ENCODE measurements at places on chromosomes 11 and 22.

DNA sequence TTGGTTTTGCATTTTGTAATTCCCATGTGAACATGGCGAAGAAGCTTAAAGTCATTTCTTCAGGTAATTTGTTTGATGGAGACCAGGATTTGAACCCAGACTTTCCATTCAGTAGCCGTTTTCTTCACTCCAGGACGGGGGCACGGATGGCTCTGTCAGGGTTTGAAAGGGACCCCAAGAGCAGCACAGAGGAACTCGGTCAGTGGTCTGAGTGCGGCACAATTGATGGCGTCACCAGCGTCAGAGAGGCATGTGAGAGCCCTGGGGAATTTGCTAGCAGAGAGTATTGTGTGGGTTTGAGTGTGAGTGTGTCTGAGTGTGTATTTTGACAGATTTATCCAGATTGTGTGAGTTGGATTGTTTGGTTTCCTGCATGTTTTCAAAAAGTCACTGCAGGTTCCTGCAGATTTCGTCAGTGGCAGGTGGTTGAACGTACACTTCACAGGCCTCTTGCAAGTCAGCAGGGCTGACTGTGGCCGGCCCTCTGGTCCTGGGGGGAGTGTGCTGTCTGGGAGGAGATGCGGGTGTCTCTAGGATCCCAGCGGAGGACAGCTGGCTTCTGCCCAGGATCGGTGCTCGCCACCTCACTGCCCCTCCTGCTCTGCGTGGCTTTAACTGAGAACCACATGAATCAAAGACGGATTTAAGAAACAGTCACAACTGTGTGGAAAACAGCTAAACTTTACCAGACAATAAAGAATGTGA is 199.3 kb downstream of the TBC1D22A start:
- DNase-seq, result no peak

DNA sequence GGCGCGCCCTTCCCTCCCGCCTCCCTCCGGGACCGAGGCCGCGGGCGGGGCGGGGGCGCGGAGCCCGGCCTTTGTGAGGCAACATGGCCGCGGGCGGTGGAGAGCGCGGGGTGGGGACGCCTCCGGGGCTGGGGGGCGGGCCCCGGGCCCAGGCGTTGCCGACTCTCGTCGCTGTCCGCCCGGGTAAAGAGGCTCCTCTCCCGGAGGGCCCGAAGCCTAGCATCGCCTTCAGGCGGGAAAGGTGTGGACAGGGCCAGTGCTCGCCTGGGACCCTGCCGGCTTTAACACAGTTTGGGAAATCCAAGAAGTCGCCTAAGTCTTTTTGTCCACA is 369 bp downstream of the DGCR8 start:
- peak; percentile 69 for DNase-seq

DNA sequence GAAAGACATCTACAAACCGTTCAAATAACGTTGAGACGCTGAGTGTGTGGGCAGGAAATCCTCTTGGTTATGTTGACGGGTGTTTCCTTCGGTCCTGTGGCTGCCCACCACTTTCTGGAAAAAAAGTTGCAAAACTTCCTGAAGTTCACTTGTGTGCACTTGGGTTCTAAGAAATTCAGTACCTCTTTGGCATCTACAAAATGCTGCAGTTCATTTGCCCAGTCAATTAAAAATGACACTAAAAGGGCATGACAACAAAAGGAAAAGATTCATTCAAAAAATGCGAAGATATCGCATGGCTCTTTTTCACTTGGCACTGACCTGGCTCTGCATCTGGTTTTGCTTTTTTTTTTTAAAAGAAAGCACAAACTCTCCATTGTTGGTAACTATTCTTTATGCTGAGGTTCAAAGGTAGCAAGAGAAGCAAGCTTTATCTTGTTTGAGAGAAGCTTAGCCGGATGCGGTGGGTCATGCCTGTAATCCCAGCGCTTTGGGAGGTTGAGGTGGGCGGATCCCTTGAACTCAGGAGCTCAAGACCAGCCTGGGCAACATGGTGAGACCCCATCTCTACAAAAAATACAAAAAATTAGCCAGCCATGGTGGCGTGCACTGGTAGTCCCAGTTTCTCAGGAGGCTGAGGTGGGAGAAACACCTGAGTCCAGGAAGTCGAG is 10.6 kb upstream of the XBP1 start:
- DNase-seq, result no peak

DNA sequence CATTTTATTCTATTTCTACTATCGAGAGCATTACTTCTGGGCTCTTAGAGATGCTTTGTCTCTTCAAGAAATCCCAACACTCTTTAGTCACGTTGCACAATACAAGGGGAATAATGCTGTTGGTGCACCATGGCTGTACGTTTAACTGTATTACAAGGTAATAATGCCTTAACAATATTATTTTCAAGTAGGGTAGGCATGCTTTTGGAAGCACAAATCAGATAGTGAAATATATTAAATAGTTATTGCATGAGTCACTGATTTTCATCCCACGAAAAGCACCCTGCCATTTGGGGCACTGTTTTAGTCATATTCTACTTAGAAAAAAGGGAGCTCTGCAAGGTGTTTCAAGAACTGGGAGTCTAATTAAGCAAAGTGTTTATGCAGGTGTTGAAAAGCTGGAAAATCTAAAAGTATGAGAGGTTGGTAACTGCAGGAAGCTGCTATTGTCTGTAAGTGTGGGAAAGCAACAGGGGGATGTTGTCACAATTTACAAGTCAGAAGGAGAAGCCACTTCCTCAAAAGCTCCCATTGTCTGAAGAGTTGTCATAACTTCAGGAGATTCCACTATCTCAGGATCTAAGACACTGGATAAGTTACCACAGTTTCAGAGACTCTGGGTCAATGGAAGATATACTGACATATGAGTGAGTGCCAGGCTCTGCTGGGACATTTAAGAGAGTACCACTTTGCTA is 218.2 kb downstream of the JRKL start:
- DNase-seq, result no peak

DNA sequence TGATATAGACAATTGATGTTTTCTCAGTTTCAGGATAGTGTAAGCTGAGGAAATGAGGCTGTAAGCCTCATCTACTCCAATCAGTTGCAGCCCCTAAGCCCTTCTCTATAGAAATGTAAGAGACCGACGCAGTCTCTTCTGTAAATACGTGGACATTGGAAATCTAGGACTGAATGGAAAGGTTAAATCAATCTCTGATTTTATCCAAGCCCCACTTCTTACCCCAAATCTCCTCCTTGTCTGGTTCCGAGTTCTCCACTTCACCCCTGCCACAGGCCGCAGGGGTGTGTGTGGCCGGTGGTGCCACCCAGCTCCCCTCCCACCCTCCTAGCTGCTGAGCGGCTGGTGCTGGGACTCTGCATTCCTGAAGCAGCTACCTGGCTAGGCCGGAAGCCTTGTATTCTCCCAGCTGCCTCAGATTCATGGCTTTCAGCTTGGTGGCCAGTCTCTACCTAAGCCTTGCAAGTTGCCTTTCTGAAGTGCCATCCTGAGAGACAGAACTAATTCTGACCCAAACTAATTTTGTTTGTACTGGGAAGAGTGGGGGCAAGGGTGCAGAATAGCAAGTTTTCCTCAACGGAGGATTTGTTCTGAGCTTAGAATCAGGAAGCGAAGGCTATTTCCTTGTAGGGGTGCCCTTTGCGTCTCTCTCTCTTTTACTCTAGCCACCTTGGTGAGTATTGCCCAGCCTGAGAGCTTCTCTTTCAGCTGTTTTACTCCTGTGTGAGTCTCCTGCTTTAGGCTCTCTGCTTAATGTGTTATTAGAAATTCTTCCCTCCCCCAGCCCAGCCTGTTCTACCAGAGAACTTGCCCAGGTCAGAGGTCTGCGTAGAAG is 749 bp downstream of the VWA5A start:
- no peak for DNase-seq

- DNase-seq, result no peak
Observed at GRCh38 chr11:12087075-12088004, 23.1 kb upstream of the MICAL2 start.

GRCh38 chr11:7115780-7116179 is 27.0 kb downstream of the RBMXL2 start:
- no peak for DNase-seq

DNA sequence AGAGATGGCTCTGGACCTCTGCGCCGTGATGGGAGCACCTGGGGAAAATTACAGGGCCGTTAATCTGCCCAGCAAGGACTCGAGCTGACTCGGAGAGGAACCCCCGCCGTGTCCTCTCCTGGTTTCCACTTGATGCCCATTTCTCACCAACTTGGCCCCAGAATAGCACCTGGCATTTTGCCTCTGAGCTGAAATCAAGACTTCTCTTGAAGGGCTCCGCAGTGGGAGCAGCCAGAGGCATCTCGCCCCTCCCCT is 19.0 kb upstream of the CABP7 start:
- DNase-seq, result no peak

DNA sequence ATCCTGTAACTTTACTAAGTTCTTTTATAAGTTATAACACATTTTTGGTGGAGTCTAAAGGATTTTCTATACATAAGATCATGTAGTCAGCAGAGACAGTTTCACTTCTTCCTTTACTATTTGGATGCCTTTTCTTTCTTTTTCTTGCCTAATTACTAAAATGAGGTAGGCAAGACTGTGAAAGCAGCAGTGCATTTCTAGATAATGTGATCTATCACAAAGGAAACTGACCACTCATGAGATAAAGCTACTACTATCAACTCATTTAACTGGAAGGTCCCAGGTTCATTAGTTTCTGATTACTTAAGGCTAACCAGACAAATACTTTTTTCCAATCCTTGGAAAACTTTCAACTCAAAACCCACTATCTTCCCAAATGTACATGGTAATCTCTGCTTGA is 196.2 kb upstream of the E2F8 start:
- DNase-seq, result no peak

- no peak for DNase-seq
Observed at GRCh38 chr11:91664521-91664920, 560.1 kb upstream of the FAT3 start.

GRCh38 chr11:409600-410483 is 5.0 kb downstream of the SIGIRR start:
- DNase-seq, result no peak

GRCh38 chr22:44484618-44485017 is 13.4 kb downstream of the RTL6 start:
- DNase-seq, result no peak

GRCh38 chr11:19076744-19077589 is 16.4 kb upstream of the MRGPRX2 start:
- DNase-seq, result peak; percentile 50

DNA sequence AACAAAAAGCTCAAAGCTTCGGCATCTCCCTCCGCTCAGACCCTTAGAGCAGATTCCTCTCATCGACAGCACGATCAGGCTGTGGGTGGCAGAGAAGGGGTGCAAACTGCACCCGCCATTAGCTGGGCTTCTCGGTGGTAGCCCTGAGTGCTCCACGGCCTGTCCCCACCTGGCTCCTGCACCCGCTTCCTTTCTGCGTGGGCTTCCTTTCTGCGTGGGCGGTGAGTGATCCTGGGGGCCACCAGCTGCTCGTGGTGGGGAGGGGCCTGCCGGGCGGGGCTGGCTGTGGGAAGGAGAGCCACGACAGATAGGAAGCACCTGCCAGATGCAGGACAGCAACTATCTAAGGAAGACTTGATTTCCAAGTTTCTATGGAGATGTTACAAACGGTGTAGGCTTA is 55.0 kb downstream of the BRD1 start:
- DNase-seq, result no peak

DNA sequence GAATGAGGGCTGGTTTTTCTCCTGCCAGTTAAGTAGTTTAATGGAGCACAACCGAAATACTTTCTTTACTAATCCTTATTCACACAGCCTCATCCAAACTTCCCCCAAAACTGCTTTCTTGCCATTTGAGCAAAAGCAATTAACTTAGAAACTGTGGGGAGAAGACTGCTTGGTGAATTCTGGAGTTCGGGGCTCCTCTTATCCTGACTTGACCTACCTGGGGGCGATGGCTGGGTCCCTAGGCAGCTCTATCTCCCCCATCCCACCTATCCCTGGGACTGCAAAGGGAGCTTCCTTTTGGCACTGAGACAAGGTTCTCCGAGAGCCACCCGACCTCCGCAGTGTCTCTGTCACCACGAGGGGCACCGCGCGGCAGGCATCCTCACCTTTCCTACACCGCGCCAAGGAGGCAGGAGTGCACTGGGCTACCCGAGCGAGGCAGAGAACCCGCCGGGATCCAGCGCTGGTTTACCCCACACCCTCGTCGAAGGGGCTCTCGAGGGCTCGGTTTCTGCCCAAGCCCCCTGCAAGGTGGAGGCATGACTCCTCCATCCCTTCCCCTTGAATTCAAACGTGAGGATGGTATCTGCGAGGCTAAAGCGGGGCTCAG is 759 bp downstream of the DESI1 start:
- peak; percentile 39 for DNase-seq

DNA sequence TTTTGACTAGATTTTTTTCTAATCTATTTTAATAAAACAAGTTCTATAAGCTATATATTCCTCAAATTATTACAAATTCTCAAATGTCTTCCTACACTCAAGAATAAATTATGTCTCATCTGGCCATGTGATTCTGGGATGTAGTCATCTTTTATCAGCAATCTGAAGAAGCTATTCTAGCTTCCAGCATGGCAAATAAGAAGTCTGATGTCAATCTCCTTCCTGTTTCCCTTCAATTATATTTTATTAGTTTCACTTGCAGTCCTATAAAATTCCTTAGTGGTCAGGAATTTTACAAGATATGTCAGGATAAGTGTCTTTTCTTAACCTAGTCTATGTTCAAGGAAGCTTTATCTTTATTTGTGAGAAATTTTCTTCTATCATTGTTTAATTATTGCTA is 10.4 kb upstream of the ANO3 start:
- no peak for DNase-seq

- no peak for DNase-seq
Observed at GRCh38 chr11:2300290-2300935, 1.3 kb downstream of the C11orf21 start.

GRCh38 chr11:8111636-8112035 is 30.6 kb downstream of the TUB start:
- no peak for DNase-seq

DNA sequence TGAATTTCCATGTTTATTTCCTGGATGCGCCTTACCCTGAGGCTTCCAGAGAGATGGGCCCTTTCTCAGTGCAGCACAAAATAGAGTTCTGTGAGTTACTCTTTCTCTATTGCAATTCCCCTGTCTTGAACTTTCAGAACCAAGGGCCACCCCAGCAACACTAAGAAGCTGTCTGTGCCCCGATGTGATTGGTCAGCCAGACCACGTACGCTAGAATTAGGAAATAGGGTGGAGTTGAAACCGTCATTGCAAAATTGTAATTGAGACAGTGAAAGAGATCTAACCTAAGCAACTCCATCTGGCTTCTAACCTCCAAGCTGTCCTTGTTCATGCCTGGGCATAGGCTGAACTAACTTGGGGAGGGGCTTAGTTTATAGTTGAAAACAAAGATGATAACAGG is 981.3 kb downstream of the OPCML start:
- DNase-seq, result no peak

GRCh38 chr11:20097319-20098221 is 62.7 kb downstream of the DBX1 start:
- DNase-seq, result no peak

DNA sequence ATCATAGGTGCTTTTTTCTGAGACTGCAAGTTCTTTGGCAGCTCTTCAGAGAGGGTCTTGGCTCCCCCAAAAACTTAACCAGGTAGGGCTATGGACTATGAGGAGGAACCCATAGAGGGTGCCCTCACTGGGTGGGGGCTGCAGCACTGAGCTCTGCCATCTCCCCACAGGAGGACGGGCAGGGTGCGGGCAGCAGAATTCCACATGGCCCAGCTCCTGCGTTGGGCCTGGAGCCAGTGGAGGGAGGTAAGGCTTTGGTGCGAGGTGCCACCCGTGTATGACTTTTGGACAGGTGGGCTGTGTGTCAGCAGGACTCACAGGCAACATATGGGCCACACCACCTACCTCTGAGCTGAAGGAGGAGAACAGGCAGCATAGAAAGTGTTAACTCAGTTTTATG is 58.4 kb downstream of the PISD start:
- no peak for DNase-seq

GRCh38 chr11:21475276-21475675 is 717.6 kb upstream of the ANO5 start:
- DNase-seq, result no peak
